Lung microvascular endothelial cell (primary cell): ENCODE measurements at places on chromosomes 1 and 21.

DNA sequence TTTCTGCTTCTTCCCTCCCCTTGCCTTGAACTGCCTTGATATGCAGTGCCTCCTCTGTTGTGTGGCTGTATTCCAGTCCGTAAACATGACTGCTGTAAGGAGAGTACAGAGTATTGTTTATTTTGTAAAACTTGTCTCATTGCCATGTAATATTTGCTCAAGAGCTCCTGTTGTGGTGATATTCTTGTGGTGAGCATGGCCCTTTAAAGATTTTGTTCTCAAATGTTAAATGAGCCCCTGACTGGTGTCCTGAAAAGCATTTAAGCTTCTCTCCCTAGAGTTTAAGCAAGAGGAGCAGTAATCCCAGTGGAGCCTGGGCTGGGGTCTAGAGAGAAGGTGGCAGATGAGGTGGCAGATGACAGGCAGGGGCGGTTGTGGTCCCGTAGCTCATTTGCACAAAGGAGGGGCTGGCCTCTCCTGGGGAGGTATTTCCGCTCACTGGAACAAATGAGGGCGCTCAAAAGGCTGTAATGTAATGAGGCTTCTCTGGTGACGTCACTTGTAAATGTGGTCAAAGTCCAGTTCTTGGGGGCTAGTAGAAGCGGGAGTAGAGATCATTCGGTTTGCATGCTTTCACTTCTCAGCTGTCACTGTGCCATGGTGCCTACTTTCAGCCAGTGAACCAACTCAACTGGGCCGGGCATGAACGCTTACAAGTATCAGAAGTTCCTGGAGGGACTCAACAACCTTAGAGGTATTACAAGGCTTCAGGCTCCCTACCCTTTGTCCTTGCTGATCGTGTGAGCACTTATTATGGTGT, 46.0 kb upstream of the MACF1 start:
- DNase-seq = no peak

- no peak for DNase-seq
Measured at GRCh38 chr1:167114725-167115124, 20.9 kb downstream of the STYXL2 start.

DNA sequence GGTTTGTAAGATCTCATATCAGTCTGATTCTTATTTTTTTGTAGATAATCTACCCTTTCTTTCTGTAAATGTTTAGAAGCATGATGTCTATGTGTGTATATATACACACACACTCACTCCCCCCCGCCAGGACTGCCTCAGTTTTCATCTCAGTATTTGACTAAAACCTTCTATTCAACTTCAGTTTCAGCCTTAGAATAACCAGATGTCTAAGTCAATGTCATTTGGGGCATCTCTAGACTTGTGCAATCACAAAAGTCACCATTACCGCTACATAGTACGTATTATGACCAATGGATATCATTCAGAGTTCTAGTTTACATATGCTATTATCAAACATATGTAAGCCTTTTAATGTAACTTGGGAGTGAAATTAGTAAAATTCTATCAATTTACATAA, 53.3 kb upstream of the BOLA1 start:
- no peak for DNase-seq

- DNase-seq = no peak
Measured at GRCh38 chr1:154770897-154771594, 99.0 kb downstream of the KCNN3 start.

- no peak for DNase-seq
Measured at GRCh38 chr1:168892931-168893330, 163.9 kb upstream of the DPT start.

DNA sequence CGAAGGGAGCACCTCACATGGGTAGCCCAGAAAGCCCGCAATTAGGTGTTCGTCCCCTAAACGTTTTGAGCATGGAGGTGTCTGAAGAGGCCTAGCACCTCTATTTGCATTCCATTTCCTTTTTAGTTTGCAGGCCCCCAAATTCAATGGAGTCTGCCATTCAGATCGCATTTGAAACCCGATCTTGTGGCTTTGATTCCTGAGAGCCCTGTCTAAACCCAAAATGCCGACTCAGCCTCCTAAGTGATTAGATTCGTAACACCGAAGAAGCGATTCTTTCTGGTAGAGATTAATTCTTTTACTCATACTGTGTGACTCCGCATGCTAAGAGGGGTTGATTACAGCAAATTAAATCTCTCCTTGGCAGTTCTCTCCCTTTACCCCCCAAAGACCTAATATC, 415.2 kb upstream of the KAZN start:
- DNase-seq = no peak

DNA sequence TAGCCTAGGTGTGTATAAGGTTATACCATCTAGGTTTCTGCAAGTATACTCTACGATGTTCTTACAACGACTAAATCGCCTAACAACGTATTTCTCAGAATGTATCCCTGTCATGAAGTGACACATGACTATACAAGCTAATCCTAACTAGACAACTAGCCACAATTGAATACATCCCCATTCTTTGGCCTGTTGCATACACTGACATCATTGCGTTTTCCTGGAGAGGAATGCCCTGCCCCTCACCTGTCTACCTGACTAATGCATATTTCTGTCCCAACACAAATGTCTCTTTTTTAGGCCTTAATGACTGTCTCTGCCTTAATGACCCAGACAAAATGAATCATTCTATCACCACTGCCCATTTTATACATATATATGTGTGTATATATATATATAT, 8.5 kb upstream of the NFIA start:
- DNase-seq = no peak

DNA sequence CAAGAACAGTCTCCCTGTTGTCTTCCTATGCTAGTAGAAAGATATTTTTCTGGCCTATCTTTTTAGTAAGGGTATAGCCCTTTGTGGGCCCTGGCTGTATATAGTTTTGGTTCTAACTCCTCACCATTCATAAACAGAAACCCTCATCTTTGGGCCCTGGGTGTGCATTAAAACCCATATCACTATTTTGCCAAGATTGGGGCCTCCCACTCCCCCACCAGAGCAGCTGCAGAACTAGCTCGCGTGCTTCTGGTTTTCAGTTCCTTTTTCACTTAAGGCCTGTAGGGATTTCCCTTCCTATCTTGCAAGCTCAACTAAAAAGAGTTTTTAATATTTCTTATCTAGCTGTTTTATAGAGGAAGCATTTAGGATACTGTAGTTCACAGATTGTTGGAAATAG, 106.4 kb downstream of the RGL1 start:
- DNase-seq = no peak

DNA sequence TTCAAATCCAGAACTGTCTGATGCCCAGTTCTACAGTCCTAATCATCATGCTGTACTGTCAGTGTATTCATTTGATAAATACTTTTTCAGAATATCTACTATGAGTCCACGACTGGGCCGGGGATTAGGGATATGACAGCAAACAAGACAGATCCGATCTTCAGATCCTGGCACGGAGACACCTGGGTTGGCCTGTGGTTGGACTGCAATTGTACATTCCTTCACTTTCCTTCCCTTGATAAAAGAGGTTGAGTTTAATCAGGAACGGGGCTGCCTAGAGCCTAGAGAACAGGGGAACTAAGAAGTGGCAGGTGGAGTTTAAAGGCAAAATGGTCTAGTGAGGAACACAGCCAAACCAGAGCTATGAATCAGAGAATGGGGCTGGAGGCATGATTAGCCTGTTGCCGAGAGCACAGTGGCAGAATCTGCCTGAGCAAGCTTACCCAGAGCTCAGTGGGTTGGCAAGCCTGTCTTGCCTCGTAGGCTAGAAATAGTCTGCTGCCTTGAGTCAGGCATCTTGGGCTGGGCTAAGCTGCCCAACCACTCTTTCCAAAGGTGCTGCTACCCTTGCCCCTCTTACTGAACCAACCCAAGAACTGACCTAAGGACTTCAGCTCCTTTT, 38.1 kb upstream of the PTCH2 start:
- DNase-seq = no peak

GRCh38 chr1:30705698-30706097, 17.7 kb downstream of the MATN1 start:
- DNase-seq = no peak

- DNase-seq = peak; percentile 65
Measured at GRCh38 chr1:209850342-209850979, 22.7 kb downstream of the UTP25 start.

- DNase-seq = no peak
Measured at GRCh38 chr21:27555996-27556395, 589.1 kb upstream of the ADAMTS5 start.

DNA sequence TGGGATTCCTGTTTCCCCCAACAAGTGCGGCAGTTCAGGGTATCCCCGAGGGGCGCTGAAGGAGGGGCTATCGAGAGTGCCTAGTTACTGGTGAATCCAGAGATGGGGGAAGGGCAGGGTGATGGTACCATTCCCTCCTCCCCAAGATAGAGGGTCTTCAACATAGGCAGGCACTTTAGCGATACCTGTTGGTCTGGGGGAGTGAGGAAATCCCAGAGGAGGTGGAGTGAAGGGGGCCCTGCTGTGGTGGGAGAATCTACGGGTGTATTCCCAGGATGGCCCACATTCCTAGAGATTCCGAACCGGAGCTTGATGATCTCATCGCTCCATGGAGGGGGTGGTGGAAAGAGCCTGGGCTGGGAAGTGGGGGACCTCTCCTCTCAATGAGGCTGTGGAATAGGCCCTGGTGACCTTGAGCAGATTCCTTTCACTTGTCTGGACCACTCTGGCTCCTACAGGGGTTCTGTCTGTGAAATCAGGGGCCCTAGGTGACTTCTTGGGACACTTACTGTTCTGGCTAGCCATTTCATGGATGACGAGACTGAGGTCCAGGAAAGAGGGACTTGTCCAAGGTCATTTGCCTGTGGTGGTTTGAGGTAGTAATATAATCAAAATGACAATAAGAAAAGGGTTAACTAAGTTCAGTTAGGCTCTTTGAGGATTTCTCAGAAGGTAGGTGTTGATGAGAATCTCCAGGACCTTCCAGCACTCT, 52.7 kb upstream of the SYNC start:
- no peak for DNase-seq

DNA sequence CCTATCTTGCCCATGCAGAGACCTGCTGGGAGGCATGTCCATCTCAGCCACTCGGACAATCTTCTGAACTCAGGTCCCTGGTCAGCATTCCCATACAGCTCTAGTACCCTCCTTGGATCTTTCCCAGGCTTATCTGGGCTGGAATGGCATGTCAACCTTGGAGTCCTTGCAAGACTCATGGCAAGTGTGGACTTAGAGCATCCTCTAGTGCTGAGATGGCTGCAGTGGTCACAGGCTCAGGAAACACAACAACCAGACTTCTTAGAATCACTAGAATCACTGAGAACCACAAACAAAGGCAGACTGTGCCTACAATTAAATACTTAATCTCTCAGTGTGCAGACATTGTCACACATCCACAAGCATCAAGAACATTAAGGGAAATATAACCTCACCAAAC, 73.1 kb upstream of the TSHB start:
- DNase-seq = peak; percentile 24

DNA sequence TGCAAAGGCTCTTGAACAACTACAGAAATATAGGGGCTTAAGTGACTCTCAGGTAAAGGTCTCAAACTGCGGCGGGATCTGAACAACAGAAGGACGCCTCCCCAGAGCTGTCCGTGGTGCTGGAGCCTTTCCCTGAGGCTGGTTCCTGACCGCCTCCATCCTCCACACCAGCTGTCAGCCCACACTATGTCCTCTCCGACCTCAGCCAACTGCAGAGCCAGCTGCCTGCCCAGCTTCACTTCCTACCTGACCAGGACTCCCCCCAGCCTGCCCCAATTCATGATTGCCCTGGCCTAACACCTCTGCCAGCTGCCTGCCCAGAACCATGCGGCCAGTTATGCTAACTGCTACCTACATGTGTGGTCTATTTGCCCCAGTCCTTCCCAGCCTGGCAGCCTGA, 63.6 kb upstream of the ZC3H12A start:
- peak; percentile 30 for DNase-seq

- peak; percentile 67 for DNase-seq
Measured at GRCh38 chr1:75208862-75209261, 74.7 kb downstream of the LHX8 start.

DNA sequence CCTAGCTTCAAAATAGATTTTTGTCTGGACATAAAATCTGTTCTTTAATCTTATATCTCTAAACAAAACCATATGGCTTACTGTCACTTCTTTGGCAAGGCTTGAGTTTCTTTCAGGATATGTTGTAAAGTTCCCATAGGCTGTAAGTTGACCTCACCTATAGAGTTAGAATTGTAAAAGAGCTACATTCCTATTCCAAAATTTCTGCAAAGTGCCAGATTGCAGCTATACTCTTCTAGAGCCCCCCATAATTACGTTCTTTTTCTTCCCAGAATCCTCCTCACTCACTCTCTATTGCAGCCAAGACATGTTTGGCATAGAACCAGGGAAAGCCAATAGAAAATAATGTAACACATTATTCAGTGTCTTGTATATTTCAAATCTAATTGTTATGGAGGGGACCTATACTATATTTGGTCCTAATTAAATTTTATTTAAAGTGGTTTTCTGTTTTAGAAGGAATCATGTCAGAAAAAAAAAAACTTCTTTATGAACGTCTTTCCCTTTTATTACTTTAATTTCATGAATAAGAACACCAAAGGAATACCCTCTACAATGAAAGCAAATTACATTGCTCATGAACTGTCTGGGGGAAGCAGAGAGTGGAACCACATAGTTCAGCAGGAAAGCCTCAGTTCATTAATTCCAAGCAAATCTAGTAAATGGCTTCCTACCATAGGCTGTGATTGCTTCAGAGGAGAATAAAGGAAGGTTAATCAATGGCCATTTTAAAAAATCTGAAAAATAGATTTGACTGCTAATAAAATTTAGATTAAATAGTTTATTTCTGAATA, 22.3 kb downstream of the CTTNBP2NL start:
- no peak for DNase-seq

DNA sequence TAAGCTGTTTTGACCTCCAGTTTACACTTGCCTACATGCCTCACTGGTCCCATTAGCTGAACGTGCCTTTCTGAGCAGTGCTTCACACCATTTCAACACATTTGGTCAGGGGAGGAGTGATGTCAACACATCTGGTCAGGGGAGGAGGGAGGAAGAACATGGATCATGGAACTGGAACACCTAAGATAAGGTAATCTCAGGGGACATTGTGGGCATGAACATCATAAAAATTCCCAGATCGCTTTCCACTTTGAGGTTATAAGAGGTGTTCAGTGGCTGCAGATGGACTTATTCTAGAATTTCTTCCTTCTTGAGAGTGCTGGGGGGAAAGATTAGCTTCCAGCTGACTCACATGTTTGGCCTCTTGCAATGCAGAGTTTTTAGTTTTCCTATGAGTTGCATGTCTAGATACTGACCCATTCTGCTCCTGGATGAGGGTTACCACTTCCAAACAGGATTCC, 2.0 kb downstream of the QSOX1 start:
- DNase-seq = no peak

DNA sequence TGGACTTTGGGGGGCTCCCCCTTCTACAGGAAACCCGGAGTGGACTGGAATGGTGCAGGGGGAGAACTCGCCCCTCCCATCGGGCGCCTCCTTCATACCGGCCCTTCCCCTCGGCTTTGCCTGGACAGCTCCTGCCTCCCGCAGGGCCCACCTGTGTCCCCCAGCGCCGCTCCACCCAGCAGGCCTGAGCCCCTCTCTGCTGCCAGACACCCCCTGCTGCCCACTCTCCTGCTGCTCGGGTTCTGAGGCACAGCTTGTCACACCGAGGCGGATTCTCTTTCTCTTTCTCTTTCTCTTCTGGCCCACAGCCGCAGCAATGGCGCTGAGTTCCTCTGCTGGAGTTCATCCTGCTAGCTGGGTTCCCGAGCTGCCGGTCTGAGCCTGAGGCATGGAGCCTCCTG, at the start of gene TNFRSF14:
Gene TNFRSF14, plus strand, starts transcription at position 95 of the 401 bp plus-strand sequence. Its CDS starts 294 bp downstream, at position 389.
- DNase-seq = peak; percentile 80
